ENCODE measurements at places on chromosomes 16 and 17. TPM values are rescaled to one million over a fixed set of nuclear protein-coding genes. Genes with fewer than 3 reads are reported as not detected.

DNA sequence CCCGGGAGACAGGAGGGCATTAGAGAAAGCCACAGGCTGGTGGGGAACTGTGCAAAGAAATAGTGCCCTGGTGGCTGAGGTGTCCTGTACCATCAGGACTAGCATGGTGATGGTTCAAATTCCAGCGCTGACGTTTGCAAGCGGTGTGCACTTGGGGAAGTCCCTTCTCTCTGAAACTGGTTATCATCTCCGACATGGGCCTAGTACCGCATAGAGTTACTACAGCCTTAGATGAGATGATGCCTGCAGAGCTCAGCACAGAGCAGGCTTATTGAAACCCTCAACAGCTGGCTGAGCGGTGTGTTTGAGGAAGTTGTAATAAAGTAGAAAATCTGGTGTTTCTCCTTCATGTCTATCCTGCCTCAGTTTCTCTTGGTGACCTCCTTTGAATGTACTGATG is 136.7 kb upstream of the WSCD1 start:
- no peak for DNase-seq

GRCh38 chr17:72121164-72122009 is 567 bp downstream of the SOX9 start:
- DNase-seq = no peak

DNA sequence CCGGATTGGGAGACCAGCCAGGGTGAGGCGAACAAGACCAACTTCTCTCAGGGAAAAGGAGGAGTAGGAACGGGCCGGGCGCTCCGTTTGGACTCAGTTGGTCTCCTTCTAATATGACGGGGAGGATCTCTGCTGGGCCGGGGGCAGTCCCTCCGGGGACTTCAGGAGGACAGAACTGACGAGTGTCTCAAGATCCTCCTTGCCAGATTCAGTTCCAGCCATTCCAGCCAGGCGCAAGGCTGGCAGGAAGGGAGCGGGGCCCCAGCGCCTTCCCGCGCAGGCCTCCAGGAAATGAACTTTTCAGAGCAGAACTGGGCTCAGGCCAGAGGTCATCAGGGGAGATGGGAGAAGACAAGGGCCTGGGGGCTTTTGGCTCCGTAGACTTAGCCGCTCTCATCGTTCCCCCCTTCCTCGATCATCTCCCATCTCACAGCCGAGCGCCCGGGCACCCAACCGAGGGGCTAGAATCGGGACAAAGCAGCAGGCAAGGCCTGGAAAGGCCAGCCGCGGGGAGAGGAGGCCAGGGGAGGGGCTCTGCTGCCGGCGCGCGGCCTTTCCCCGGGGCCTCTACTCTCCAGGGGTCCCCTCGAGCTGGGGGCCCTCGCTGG is 1.6 kb downstream of the ZNF423 start:
- no peak for DNase-seq

DNA sequence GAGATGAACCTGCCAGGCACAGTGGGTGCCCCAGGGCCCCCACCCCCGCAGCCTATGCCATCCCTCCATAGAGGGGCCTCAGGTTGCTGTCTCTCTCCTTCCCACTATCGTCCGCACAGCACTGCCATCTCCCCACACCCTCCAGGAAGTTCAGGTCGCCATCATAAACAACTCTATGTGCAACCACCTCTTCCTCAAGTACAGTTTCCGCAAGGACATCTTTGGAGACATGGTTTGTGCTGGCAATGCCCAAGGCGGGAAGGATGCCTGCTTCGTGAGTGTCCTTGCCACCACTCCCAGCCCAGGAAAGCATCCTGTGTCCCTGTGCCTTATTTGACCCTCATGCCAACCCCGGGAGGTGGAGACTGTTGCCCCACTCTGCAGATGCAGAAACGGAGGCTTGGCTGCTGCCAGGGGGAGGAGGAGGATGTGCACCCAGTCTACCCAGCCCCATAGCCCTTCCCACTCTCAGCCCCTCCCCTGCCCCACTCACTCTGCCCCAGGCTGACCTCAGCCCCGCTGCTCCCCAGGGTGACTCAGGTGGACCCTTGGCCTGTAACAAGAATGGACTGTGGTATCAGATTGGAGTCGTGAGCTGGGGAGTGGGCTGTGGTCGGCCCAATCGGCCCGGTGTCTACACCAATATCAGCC is 3.9 kb downstream of the PRSS21 start:
- peak; percentile 63 for DNase-seq

Gene KRT28
- not detected for total RNA-seq

Gene RFFL
- total RNA-seq = 15.5 TPM

DNA sequence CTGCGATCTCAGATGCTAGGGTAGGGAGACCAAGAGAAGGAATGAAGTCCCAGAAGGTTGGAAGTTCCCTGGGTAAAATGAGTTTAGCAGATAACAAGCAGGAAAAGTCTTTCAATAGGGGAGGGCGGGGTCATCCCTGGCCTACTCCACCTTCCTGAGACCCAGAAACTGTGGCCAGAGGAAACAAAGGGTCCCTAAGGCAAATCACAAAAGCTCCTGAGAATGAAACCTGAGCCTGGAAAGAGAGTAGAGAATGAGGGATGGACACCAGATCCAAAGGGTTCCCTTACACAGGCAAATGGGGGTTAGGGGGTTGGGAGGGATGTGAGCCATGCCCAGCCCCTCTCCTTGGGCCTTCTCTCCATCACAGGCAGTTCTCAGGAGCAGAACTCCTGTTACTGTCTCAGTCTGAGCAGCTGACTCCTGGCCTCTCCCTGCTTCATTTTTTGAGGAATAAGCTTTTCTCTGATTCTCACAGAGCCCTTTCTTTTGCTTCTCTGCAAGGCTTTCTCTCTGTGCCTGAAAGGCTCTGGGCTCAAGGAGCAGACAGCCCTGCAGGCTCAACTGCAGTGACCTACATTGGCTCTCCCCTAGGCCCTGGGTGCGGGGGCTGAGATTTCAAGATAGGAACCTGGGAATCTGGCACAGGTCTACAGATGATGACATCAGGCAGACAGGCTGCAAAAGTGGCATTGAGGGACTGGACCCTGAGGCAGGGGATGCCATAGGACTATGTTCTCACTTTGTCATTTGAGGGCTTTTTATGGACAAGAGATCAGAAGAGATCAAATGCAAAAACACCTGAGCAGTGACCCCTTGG is 9.8 kb upstream of the NR1D1 start:
- DNase-seq = no peak

DNA sequence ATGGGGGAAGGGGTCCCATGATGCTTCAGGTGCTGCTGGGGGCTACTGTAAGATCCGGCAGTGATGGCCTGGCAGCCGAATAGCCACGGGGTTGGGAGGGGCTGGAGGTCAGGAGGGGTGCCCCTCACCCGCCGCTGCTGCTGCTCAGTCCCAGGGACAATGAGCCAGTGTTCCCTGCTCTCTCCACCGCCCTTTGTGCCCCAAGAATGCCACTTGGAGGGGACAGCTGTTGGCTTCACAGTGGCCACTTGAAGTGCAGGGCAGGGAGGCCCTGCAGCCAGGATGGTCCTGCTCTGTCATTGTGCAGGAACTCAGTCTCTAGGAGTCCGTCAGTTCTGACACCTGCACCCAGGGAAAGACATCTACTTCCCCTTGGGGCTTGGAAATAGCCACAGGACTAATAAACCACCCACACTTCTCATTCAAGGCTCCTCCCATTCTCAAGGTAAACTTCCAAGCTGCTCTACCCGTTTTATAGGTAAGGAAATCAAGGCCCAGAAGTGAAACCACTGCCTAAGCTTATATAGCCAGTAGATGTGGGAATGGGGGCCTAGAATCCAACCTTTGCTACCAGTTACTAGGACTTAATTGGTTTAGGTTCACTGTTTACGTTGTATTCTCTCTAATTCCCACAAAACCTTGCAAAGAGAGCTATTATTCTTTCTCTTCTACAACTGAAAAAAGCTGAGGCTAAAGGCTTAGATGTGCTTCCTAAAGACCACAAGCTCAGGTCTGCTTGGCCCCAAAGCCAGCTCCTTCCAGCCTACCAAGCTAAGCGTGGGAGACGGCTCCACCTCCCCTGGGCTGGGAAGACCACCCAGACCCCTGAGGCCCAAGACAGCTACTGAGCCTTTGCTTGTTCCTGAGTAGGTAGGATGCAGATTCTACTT is 6.2 kb upstream of the CPSF4L start:
- DNase-seq = no peak

Gene CLEC3A
- total RNA-seq = not detected

DNA sequence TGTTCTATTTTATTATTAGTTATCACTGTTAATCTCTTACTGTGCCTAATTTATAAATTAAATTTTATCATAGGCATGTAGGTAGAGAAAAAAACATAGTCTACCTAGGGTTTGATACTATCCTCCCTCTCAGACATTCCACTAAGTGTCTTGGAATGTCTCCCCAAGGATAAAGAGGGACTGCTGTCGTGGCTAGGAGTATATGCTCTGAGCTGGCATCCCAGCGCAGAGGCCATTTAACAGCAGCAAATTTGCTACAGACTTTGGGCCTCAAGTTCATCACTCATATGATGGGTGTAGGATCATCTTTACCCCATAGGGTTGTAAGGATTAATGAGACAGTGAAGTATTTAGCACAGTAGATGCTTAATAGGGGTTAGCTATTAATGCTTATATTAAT is 56.7 kb downstream of the ZFHX3 start:
- DNase-seq = no peak

DNA sequence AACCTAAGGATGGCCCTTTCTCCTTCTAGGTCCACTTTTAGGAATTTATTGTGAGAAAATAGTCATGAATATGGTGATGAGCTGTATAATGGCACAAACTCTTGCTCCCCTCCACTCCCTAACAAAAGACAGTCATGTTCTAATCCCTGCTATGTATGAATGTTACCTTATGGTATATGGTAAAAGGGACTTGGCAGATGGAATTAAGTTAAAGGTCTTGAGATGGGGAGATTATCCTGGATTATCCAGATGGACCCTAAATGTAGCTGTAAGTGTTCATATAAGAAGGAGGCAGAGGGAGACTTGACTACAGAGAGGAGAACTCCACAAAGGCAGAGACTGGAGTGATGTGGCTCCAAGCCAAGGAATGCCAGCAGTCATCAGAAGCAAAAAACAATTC is 296.1 kb downstream of the SOX9 start:
- no peak for DNase-seq

GRCh38 chr16:89062389-89063345 is 31.0 kb upstream of the ACSF3 start:
- no peak for DNase-seq

Gene TAF15
- 140 TPM for total RNA-seq

Data from cardiac septum (tissue), 1 donor.